ENCODE measurements at places on chromosomes 7 and 10.

DNA sequence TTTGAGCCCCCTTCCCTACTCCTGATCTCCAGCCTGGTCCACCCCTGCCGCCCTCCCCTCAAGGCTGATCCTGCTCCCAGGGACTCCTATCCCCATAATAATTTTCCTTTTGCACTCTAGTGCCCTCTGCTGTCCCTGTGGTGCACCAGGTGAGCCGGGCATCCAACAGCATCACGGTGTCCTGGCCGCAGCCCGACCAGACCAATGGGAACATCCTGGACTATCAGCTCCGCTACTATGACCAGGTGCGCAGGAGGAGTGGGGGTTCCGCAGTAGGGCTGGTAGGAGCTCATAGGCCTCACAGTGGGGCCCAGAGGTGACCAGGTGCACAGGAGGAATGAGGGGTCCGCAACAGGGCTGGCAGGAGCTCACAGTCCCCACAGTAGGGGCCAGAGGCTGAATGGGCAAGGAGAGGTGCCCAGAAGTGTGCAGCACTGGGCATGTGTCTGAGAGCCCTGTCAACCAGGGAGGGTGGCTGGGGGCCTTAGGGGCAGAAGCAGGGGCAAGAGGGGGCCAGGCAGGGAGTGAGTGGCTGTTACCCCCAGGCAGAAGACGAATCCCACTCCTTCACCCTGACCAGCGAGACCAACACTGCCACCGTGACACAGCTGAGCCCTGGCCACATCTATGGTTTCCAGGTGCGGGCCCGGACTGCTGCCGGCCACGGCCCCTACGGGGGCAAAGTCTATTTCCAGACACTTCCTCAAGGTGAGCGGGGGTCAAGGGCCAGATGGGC, 11.7 kb downstream of the EPHB6 start:
- no peak for DNase-seq

- DNase-seq, result no peak
Measured at GRCh38 chr10:45319702-45320101, 4.3 kb upstream of the OR13A1 start.

DNA sequence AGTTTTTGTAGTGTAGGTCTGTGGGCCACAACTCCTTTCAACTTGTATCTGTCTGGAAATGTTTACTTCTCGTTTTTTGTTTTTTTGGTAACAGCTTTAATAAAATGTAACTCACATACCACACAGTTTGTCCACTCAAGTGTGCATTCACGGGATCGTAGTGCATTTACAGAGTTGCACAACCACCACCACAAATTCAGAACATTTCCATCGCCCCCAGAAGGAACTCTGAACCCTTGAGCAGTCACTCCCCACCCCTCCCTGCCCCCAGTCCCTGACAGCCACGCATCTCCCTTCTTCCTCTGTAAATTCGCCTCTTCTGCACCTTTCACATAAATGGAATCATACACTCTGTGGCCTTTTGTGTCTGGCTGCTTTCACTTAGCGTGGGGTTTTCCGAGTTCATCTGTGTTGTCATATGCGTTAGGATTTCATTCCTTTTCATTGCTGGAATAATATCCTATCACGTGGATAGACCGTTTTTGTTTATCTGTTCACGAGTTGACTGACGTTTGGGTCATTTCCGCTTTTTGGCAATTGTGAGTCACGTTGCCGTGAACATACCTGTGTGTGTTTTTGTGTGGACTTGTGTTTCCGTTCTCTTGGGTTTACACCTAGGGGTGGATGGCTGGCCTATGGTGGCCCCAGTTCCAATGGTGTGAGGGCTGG, 10.3 kb downstream of the JAKMIP3 start:
- no peak for DNase-seq

- peak; percentile 9 for DNase-seq
Measured at GRCh38 chr10:34736976-34737771, 77.9 kb downstream of the PARD3 start.

GRCh38 chr10:84256510-84257342, 11.9 kb downstream of the RGR start:
- no peak for DNase-seq

DNA sequence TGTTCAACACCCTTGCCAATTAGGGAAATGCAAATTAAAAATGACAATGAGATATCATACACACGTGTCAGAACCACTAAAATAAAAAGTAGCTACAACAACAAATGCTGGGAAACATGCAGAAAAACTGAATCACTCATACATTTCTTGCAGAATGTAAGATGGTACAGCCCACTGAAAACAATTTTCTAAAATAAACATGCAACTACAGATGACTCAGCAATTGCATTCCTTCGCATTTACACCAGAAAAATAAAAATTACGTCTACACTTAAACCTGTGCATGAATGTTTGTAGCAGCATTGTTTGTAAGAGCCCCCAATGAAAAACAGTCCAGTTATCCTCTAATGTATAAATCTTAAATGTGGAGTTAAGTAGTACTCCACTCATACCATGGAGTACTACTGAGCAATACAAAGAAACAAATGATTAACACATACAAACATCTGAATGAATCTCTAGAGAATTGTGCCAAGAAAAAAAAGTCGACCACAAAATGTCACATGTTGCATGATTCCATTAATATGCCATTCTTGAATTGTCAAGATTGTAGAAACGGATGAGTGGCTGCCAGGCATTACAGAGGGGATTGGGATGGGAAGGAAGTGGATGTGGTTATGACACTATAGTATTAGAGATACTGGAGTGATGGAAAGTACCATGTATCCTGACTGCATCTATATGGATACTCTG, 134.6 kb upstream of the NPSR1 start:
- DNase-seq, result no peak

GRCh38 chr7:118995350-118995749, 770.8 kb downstream of the ANKRD7 start:
- DNase-seq, result no peak

DNA sequence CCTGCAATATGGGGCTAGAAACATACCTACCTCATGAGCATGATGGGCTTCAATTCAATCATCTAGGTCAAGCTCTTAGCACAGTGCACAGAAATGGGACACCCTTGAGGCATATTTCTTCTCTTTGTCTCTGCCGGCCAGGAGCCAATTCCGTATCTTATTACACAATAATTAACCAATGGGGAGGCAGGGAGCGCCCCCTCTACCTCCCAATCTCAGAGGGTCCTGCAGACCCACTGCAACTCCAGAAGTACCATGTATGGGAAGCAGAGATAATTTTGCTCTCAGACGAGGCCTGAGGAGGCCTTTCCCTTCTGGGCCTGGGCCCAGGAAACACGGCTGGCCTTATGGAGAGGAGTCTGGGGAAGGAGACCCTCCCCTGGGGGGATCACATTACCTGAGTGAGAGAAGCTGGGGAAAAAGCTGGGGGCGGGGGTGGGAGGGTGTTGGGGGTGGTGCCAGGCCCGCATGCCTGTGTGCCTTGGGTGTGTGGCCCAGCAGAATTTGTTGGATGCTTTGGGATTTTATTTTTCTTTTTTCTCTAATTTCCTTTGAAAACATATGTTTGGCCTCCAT, 155.5 kb downstream of the UBE2H start:
- DNase-seq, result no peak

DNA sequence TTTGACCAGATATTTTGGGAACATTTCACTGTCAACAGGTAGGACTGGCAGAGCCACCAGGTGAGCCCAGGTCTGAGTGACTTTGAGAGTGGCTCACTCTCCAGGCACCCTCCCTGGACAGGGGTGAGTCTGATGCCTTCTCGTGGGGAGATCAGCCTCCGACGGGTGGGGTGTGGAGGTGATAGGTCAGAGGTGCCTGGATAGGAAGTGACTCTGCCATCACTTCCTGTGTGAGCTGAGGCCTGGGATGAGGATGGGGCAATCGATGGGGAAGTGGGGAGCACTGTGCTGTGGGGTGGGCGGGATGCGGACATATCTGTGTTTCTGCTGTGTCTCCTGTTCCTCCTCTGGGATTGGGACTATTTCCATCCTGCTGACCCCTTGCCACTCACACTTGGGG, 34.6 kb downstream of the IFT22 start:
- no peak for DNase-seq

DNA sequence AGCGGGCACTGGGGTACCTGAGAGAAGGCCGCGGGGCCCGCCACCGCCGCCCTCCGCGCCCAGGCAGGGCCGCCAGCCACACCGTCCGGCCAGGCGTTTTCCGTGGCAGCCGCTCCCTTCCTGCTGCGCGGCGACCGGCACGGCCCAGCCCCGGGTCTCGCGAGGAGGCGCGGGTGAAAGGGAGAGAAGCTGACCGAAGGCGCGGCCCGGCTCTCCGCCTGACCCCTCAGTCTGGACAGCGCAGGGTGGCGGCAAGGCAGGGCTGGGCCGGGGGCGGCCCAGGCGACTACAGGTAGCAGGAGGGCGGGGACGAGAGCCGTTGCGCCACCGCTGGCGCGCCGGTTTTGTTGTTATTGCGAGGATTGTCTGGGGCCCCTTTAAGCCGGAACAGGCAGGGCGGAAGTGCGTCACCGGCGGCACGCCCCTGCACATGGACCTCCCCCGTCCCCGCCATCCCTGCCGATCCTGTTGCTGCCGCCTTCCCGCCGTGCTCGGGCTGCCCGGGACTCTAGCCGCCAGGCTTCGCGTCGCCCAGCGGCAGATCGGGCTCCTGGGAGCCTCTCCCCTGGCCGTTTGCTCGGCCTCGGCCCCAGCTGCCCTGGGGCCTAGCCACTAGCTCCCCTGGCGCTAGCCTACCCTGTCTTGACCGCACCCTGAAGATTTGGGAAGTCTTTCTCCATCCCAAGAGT, at the start of gene HERPUD2:
TSS of gene HERPUD2 (minus strand) at position 352 of the 689 bp plus-strand sequence. CDS start 805 bp downstream, outside the sequence.
- DNase-seq, result peak; percentile 82

- DNase-seq, result no peak
Measured at GRCh38 chr7:2212906-2213305, 19.8 kb downstream of the MAD1L1 start.

- no peak for DNase-seq
Measured at GRCh38 chr7:47453093-47454061, 128.5 kb downstream of the TNS3 start.

DNA sequence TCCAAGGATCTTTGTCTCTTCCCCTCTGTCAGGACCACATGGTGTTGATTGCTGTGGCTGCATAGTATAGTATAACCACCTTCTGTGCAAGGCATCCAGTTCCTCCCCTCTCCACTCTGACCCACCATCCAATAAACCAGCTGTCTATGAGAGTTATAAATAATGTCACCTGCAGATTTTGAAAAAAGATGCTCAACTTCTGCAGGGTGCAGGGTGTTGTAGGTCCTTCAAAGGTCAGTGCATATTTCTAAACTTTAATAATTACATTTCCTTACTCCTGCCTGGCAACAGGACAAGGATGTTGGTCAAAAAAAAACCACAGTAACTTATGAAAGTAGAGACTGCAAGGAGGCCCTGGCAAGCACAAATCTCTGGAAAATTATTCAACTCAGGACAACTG, 166.2 kb downstream of the PKD1L1 start:
- DNase-seq, result no peak

GRCh38 chr10:1413823-1414222, 323.5 kb downstream of the ADARB2 start:
- DNase-seq, result no peak

DNA sequence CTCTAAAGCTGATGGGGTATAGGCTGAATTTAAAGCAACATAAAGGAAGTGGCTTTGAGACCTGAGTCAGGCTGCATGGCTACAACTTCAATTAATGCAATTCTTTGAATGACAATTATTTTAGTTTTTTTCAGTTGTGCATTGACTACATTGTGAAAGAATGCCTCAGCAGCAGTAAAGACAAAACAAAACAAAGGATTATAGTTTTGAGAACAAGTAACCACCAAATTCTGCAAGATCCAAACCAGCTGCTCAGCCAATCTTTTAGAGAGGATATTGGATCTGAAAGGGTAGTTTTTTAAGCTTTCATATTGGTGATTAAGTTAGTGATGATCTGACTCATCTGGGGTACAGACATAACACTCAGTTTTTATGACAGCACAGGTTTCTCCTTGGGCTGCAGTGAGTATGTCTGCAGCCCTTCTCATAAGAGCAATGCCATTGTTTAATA, 40.6 kb upstream of the ABCA13 start:
- no peak for DNase-seq

GRCh38 chr10:49055221-49055849, 60.0 kb downstream of the VSTM4 start:
- no peak for DNase-seq

DNA sequence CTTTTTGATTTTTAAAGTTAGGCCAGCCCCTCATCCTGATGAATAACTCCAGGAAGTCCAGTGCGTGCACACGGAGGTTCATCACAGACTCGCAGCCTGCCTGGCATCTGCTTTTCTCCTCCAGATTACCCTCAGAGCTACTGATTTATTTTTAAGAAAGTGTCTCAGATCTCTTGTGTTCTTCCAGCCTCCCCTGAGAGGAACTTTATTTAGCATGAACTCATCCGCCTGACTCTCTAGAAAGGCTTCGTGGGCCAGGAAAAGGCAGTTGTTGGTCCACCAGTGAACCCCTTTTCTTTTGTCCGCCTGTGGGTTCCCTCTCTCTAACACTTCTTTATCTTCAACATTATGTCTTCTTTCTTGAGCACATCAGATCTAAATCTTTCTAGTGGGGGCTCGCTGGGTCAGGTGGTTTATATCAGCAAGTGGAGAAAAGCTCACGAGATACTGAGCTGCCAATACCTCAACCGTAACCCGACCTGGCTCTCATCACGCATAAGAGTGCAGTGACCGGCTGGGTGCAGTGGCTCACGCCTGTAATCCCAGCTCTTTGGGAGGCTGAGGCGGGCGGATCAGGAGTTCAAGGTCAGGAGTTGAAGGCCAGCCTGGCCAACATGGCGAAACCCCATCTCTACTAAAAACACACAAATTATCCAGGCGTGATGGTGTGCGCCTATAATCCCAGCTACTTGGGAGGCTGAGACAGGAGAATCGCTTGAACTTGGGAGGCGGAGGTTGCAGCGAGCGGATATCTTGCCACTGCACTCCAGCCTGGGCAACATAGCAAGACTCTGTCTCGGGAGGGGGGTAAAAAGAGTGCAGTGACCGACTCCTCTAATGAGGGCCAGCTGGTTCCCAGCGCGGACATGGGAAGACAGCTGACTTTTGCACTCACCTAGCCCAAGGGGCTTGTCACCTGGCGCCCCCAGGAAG, 162.3 kb downstream of the CCDC3 start:
- DNase-seq, result no peak

- no peak for DNase-seq
Measured at GRCh38 chr7:129958643-129959470, 6.1 kb upstream of the UBE2H start.

DNA sequence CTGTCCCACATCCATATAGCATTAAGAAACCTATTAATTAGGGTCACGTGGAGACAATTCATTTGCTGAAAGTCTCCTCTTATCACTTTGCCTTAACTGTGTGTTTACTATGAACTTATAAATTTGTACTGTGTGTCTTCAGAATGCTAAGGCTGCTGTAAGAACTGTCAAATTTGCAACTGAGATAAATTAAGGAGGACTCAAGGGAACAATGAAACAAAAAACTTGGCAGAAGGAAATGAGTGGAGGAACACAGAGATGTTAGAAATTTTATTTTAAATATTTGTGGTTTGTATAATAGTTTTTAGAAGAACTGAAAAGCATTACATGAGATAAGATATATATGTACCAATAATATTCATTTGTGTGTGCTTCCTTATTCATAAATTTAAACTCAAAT, 1005.3 kb upstream of the SORCS1 start:
- DNase-seq, result no peak

- DNase-seq, result no peak
Measured at GRCh38 chr7:22426463-22427094, 69.6 kb upstream of the RAPGEF5 start.

GRCh38 chr7:66265566-66265965, 60.4 kb downstream of the TPST1 start:
- no peak for DNase-seq

- DNase-seq, result no peak
Measured at GRCh38 chr7:155939350-155939749, 127.1 kb upstream of the SHH start.

- no peak for DNase-seq
Measured at GRCh38 chr7:38189231-38189938, 11.3 kb downstream of the STARD3NL start.

GRCh38 chr10:129743738-129744133, 220.3 kb downstream of the EBF3 start:
- DNase-seq, result no peak
